ENCODE measurements at places on chromosomes 2 and 18. TPM values are rescaled to one million over a fixed set of nuclear protein-coding genes. Genes with fewer than 3 reads are reported as not detected.

The ADI1 gene
- total RNA-seq = 38.1 TPM

The TUBA4B gene
- not detected for total RNA-seq

The VWA3B gene
- total RNA-seq = not detected

The CXCR2 gene
- total RNA-seq = under 0.01 TPM

The ABCB11 gene
- not detected for total RNA-seq

The ANKRD62 gene
- not detected for total RNA-seq

The C2orf66 gene
- not detected for total RNA-seq

The DSG4 gene
- not detected for total RNA-seq

The MFF gene
- 65.8 TPM for total RNA-seq

The PAIP2B gene
- total RNA-seq = 5.7 TPM

The LBX2 gene
- total RNA-seq = not detected

The LCT gene
- not detected for total RNA-seq

The BMP10 gene
- total RNA-seq = not detected

The GYPC gene
- total RNA-seq = 238 TPM

The LHCGR gene
- 4.2 TPM for total RNA-seq

The UGT1A4 gene
- total RNA-seq = not detected

The VSNL1 gene
- 2.1 TPM for total RNA-seq

The NMS gene
- not detected for total RNA-seq
